ENCODE measurements at places on chromosomes 3 and 15.

DNA sequence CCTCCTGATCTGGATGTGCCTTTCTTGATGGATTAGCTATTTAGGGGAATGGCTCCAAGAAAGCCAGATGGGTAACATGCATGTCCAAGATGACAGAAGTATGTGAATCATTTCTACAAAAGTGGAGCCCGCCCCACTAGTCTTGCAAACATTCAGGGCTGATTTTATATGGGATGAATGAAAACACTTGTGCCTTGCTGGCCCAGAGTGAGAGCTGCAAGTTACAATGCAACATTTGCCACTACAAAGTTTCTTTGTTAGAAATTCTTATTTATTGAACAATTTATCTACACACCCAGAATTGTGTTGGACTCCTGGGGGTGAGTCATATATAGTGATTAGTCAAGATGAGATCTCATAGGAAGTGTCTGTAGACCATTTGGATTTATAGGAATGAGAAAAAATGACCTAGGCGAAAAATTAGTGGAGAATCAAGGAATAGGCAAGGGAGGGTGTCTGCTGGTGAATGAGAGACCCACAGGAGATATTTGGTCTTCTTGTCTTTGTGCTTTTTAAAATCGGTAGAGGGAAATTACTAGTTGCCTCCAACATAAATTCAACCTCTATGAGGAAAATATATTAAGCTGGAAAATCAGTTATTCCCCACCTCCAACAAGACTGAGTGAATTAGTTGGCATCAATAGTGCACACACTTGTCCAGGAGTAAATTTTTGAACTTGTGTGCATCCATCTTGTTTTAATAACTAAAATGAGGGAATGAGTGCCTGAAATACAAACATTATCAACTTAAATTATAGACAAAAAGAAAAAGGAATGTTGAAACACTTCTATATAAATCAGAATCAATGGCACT, 53.5 kb upstream of the DCBLD2 start:
- no peak for DNase-seq

GRCh38 chr3:155635056-155635455, 109.8 kb downstream of the PLCH1 start:
- no peak for DNase-seq

DNA sequence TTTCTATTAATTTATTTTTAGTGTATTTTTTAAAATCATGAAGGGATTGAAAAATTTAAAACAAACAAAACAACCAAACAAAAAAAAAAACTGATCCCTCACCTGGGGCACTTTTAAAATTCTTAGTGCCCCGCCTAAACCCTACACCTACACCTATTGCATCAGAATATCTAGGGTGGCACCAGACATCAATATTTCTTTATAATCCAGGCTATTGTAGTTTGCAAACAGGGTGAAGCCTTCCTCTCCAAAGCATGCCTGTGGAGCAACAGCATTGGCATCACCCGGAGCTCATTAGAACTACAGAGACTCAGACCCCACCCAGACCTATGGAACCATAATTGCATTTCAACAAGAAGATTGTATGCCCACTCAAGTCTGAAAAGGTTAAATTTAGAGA, 54.9 kb upstream of the ACP3 start:
- DNase-seq: no peak

GRCh38 chr3:31392568-31392967, 140.2 kb upstream of the STT3B start:
- DNase-seq: no peak

DNA sequence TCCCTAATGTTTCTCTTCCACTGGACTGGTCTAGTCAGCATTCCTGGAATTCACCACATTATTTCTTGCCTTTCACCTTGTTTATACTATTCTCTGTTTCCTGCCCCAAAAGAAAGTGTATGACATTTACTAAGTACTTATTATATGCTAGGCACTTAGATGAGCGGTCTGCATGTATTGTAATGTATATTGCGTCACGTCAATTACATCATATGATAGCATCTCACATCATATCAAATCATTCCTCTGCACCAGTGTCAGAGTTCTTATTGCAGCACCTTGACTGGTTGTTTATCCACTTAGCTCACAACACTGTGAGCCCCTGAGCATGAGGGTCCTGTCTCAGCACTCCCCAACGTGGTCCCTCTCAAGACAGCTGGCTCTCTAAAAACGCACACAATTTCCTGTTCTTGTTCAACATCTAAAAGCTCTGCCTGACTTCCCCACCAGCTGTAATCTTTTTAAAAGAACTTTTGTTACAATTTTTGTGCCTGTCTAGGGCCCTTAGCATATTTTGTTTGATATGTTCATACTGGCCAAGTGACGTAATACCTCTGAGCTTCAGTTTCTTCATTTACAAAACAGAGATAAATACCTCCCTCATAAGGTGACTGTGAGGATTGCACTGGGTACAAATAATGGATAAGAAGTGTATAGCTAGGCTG, 58.8 kb downstream of the ARHGAP31 start:
- DNase-seq: peak; percentile 52

DNA sequence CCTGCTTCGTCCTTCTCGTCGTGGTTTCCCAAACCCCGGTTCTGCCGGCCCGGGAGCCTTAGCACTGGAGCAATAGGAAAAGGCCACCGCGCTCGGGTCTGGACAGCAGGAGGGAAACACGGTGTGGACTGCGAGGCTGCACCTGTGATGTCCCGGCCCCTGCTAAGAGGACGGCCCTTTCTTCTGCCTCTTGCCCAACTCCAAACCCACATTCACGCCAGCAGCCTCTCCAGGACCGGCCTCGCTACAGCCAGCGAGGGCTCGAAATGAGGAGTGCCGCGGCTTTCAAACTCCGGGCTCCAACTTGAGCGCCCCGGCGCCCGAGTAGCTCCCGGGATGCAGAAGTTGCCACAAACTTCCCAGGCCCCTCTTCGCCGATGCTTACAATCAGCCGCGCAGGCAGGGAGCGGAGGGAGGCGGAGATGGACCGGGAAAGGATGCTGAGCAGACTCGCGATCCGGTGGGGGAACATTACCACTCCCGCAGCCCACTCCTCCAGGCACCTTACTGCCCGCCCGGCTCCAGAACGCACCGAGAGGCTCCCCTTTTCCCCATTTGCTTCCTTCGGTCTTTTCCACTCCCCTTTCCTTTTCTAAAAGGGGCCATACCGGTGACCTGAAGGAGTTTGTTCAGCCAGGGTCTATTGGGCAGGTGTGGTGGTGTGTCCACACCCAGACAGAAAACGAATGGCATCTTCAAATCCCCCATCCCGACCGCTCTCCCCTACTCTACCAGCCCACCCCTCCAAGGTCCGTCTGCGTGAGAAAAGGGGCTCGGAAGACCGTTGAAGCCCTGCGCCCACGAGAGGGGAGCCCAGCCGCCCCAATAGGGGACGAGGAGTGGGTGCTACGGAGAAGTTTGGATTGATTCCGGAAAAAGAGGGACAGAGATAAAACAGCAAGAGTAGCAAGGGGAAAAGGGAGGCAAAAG, 18.8 kb upstream of the SATB1 start:
- no peak for DNase-seq

DNA sequence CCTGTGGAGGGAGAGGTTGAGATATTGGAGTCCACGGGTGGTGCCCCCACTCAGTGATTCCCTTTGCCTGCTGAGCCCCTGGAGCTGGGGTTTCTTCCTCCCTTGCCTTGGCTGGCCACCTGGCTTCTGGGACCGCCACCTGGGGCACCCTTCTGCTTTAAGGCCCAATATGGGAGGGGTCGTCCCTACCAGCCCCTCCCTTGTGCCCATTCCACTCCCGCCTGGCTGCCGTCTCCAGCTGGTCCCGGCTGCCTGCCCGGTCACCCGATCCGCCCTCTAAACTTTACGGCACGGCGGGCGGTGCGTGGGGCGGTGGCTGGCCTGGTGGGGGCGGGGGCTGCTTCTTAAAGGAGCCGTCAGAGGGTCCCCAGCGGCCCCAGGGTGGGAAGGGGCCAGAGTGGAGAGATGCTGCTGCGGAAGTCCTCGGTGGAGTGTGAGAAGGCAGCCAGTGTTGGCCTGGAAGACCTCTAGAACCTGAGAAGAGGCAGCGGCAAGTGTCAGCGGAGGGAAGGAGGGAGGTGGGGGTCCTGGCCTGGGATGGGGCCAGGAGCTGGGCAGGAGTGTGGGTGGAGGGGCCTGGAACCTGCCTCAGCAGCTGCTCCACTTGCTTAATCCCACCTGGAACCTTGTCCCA, 1.6 kb upstream of the SEMA3B start:
- DNase-seq: no peak

Data from AG04449 (cell line).